ENCODE measurements at places on chromosomes 12 and 14.

DNA sequence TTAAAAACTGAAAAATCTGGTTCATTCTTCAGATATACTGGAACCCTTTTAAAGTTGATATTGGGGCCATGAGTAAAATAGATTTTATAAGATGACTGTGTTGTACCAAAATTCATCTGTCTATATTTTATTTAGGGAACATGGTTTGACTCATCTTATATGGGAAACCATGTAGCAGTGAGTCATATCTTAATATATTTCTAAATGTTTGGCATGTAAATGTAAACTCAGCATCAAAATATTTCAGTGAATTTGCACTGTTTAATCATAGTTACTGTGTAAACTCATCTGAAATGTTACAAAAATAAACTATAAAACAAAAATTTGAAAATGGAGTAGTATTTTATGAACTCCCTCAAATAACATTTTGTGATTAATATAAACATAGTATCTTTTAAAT lies 14.2 kb downstream of the PTGER2 start:
- no peak for DNase-seq

- DNase-seq = no peak
Measured at GRCh38 chr12:43332977-43333640, 218.9 kb downstream of the ADAMTS20 start.

- no peak for DNase-seq
Measured at GRCh38 chr12:109631302-109631701, 57.7 kb downstream of the MVK start.

- DNase-seq = no peak
Measured at GRCh38 chr14:95547272-95547625, 12.4 kb downstream of the GLRX5 start.

- no peak for DNase-seq
Measured at GRCh38 chr12:48105321-48105866, 485 bp downstream of the SENP1 start.

GRCh38 chr12:131634037-131634436 lies 76.9 kb upstream of the SFSWAP start:
- DNase-seq = no peak

DNA sequence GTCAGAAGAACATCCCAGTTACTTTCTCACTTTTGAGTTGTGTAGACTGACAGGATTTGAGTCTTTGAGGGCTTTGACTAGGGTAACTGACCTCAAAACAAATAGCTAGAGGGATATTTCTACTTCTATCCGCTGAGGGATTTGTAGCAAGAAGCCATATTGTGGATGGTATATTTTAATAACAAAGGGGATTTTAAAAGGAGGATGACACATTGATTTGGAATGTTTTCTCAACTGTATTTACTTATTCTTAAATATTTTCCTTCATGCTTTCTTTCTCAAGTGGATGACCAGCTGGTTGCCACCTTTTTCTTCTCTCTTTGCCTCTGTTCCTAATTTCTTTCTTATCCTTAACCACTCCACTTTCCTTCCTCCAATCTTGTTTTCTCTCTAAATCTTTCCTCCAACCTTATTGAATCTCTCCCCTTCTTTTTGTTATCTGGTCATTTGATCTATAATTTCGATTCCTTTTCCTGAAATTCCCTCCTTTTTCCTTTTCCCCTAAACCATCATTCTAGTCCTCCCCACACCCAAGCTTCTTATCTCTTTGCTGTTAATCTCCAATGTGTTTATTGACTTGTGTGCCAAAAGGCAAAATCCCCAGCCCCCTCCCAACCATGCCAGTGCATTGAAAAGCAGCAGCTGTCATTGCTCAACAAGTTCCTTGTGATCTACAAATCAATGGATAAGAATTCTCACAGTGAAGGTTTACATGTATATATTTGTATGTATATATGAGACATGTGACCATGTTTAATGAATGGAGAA lies 411.6 kb downstream of the RAD51B start:
- DNase-seq = no peak

DNA sequence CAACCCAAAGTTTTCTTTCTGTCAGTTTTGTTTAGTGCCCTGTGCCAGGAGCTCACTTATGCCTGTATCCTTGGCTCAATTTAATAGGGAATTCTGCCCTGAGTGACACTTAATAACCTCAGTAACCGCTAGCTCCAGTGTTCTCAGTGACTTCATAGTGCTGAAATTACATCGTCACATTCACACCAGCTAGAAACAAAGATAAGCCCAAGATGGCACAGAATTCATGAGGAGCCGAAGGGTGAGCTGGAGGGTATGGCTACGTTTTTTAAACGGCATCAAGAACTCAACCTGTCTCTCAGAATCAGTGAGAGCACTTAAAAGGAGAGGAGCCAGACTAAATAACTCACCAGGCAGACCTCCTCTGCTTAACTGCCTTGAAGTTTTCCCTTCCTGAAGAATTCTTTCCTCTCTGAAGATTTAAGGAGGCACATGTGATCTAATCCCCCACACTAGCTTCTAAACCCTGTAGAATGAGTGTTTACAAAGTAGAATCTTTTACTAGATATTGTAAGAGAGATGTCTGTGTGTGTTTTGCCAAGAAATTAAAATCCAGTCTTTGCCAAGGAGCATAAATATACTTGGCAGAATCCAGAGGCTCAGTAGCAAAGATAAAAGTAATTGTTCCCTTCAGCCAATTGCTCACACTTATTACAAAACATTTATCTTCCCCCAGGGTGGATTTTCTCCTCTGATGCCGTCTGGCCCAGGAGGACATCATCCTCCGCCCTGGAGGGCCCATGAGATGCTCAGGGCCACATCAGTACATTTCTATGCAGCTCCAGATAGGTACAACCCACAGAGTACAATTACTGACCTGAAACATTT lies 37.3 kb downstream of the PTGER2 start:
- DNase-seq = no peak

GRCh38 chr12:76762601-76762980 lies 1.3 kb upstream of the ZDHHC17 start:
- DNase-seq = no peak

- no peak for DNase-seq
Measured at GRCh38 chr14:77009014-77009413, 19.5 kb downstream of the IRF2BPL start.

DNA sequence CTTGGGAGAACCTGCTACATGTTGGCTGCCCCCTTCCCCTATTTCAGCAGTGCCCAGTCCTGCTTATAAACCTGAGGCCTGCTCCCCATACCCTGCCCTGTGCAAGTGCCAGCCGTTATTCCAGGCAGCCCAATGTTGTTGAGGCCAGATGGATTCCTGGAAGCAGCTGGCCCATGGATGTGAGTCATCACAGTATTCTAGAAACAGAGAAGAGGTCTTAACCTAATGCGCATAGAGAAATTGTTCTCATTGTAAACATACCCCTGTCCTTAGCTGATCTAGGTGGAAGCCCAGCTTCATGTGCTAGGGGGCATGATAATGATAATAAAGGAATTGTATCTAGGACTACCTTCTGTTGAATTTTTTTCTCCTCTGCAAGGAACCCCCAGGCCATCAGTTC lies 69.7 kb downstream of the TSPAN11 start:
- DNase-seq = no peak

GRCh38 chr12:76964784-76965571 lies 86.2 kb upstream of the CSRP2 start:
- DNase-seq = no peak

DNA sequence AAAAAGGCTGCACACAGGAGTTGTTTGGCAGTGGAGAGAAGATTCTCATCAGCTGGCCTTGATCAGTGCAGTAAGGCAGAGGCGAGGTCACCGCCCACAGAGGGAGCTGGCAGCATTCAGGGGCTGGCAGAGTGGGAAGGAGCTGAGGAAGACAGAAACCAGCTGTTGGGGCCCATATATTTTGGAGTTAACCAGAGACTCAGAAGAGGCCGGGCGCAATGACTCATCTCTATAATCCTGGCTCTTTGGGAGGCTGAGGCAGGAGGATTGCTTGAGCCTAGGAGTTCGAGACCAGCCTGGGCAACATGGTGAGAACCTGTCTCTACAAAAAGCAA lies 17.7 kb downstream of the SMCO2 start:
- peak; percentile 57 for DNase-seq

- no peak for DNase-seq
Measured at GRCh38 chr12:94397401-94397800, 62.3 kb downstream of the CEP83 start.

- no peak for DNase-seq
Measured at GRCh38 chr14:33999771-34000291, 49.0 kb upstream of the EGLN3 start.

GRCh38 chr14:68734231-68734732 lies 58.6 kb downstream of the ZFP36L1 start:
- no peak for DNase-seq

DNA sequence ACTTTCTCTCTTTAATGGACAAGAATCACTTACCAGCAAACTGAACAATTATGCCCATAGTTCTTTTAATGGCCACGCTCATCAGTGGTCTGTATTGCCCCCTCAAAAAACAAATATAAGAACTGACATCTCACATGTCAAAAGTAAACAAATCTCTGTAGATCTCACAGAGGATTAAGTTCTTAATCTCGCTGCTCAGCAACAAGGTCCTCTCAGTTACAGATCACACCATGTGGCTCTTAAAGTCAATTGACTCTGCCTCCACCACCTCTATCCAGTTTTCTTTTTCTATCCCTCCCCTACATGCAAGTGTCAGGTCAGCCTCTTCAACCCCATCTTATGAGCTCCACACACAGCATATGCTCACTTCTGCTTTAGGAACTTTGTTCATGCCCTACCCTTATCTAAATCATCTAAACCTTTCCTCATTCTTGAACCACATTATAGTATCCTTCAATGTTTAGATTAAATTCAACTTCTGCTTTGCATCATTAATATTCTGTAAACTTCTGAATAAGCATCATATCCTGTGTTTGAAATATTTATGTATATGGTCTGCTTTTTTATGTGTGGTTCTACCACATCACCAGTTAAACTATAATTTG lies 7.2 kb downstream of the ADAM20 start:
- no peak for DNase-seq

DNA sequence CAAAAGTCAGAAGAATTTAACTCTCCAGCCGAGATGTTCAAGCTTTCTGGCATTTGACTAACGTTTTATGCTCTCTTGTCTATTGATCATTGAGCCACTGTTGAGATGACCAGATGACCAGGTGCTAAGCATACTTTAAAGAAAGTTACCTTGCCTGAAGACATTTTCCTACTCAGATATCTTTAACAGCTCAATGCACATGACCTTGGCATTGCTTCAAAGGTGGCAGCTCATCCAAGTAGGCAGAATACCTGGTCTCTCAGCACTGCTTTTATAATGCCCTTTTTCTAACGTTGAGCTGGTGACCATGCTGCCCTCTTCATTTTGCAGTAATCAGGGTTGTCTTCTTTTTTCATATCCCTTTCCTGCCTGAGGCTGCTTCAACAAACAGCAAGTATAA lies 358.1 kb downstream of the RAD51B start:
- no peak for DNase-seq

GRCh38 chr12:89760783-89761182 lies 52.1 kb upstream of the ATP2B1 start:
- no peak for DNase-seq

GRCh38 chr14:64743061-64743460 lies 38.8 kb downstream of the PLEKHG3 start:
- no peak for DNase-seq

DNA sequence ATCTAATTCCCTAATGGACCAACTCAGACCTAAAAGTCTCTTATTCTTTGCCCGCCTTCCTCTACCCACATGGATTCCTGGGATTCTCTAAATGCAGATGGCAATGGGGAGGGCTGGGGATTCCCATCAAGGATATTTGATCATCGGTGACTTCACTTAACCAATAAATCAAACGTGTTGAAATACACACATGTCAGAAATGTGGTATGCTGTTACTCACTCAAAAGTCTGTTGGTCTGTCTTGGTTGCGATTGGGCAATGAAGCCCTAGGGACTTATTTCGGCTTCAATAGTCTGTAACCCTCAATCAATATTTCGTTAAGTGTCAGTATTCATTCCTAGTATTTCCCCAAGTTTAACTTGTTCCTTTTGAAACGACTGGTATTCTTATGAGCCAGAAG lies 117.2 kb upstream of the DIO3 start:
- no peak for DNase-seq

- DNase-seq = no peak
Measured at GRCh38 chr12:56989861-56990610, 16.3 kb downstream of the ZBTB39 start.

DNA sequence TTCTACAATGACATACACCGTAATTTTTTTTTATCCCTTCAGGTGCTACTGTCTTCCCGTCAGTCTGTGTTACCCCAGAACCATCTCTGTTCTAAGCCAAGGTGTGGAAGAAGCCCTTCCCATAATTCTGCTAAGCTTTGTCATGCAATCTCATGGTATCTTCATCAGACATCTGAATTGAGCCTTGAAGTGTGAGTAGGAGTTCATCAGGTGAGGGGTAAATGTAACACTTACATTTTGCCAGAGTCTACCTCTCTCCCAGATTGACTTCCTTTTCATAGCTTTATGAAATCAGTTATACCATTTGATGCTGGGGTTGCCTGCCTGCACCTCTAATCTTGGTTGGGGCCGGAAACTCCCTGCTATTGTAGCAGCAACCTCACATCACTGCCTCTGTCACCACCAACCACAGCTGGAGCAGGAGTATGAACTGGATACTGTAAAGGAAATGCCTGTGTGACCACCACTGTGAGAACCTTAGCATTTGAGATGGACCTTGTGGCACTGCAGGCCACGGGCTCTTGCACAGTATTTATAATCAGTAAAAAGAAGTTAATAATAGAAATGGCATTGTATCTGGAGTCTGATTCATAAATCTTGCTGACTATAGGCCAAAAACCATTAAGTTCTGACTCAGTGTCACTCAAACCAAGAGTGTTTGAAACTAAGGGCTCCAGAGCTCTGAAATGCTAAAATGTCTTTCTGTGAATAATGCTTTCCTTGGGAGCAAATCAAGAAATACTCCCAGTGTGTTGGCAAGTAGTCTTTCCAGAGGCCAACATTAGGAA lies 58.7 kb upstream of the STK38L start:
- no peak for DNase-seq

DNA sequence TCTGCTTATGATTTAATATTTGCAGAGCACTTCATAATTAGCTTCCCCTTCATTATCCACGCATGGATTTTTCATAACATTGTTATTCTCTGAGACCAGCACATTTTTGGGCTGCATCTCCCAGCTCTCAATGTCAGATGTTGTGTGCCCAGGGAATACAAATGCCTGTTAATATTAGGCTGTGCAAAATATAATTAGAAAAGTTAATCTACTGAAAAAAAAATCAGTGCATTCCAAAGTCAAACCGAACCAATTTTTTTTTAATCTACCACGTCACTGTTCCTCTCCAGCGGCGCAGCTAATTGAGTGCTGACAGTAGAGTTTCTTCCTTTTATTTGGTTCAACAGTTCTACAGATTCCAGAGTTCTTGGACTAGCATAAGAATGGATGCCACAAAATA lies 191.0 kb upstream of the RGS6 start:
- DNase-seq = no peak
